Fibroblast of the conjunctiva (primary cell): ENCODE measurements at places on chromosomes 5 and 9.
A peak's percentile ranks its signal among the peaks of the same experiment; 100 is the strongest.

GRCh38 chr9:7315116-7315515 lies 484.5 kb downstream of the DMAC1 start:
- no peak for DNase-seq

GRCh38 chr5:110288766-110289511 lies 437.5 kb downstream of the TMEM232 start:
- DNase-seq, result peak; percentile 84

DNA sequence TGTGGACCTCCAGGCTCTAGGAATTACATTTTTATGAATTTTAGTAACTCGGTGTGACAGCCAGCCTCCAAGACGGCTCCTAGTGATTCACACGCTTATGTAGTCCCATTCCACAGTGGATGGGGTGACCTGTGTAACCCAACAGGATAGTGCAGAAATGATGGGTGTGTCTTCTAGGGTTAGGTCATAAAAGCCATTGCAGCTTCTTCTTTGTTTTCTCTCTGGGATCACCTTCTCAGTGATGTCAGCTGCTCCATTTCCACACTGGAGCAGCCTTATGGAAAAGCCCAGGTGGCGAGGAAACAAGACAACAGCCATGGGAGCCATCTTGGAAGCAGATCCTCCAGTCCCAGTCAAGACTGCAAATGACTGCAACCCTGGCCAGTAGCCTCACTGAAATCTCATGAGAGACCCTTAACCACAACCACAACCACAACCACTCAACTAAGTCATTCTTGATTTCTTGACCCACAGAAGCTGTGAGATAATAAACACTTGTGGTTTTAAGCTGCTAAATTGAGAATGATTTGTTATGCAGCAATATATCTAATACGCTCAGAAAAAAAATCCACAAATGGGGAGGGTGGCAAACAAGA lies 5.1 kb upstream of the GNPDA1 start:
- no peak for DNase-seq

DNA sequence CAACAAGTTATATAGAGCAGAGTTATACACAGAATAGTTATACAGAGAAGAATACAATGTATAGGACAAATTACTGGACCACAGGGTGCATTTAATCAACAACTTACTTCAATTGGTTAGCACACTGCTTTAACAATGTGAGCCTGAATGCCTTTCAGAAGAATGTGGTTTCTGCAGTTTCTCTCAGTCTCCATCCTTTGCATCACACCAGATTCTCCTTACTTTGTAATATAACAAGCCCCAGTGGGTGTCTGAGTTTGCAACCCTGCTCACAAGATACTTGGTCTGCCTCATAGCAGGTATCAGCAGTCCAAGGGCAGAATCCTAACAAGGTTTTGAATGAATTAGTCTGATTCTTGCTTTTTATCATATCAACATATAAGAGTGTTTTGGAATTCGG lies 114.6 kb downstream of the GABRB2 start:
- DNase-seq, result no peak

GRCh38 chr9:35322075-35322885 lies 160.5 kb downstream of the UNC13B start:
- no peak for DNase-seq

DNA sequence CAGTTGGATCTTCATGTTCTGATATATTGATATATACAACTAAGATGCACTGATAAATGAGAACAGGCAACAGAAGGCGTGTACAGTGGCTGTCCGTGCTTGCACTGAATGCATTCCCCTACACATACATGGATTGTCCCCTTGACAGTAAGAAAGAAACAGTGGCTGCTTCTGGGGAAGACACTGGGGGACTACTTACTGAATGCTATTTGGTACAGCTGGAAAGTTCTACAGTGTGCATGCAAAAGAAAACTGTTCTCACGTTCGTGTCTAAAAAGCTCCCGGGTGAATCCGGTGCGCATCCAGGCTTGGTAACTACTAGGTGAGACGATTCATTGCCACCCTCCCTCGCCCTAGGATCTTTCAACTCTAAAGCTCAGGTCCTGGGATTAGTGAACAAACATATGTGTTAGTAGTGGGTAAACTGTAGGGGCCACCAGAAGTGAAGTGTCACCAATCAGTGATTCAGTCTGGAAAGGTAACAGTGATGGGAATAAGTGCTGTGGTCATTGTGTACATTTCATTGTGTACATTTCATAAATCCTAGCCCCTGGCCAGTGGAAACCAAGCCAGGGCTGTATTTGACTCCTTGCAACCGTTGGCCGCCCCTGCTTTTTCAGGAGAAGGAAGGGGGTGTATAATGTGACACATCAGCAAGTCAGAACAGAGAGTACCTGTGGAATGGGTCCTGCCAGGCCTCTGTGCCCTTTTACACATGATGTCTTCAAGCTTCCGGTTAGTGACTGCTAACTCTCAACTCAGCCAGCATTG lies 46.3 kb upstream of the BOD1 start:
- DNase-seq, result no peak

GRCh38 chr5:137743031-137743640 lies 7.2 kb upstream of the KLHL3 start:
- peak; percentile 70 for DNase-seq

DNA sequence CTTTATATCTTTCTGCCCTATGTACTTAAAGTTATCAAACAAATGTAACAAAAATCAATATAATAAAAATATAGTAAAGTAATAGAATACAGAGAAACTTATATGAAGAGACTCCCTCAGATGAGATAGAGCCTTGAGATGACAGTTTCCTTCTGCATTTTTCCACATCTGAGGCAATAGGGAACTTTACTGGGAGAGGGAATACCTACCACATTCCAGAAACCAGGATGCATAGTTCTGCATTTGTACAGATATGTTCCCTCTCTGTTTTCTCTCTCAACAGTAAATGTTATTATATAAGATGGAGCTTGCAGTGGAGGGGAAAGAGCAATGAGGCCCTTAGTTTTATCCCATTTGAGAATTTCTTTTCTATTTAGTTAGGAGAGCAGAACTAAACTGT lies 109.6 kb upstream of the KCNN2 start:
- no peak for DNase-seq

GRCh38 chr5:103505581-103506305 lies 56.8 kb downstream of the NUDT12 start:
- DNase-seq, result peak; percentile 68

DNA sequence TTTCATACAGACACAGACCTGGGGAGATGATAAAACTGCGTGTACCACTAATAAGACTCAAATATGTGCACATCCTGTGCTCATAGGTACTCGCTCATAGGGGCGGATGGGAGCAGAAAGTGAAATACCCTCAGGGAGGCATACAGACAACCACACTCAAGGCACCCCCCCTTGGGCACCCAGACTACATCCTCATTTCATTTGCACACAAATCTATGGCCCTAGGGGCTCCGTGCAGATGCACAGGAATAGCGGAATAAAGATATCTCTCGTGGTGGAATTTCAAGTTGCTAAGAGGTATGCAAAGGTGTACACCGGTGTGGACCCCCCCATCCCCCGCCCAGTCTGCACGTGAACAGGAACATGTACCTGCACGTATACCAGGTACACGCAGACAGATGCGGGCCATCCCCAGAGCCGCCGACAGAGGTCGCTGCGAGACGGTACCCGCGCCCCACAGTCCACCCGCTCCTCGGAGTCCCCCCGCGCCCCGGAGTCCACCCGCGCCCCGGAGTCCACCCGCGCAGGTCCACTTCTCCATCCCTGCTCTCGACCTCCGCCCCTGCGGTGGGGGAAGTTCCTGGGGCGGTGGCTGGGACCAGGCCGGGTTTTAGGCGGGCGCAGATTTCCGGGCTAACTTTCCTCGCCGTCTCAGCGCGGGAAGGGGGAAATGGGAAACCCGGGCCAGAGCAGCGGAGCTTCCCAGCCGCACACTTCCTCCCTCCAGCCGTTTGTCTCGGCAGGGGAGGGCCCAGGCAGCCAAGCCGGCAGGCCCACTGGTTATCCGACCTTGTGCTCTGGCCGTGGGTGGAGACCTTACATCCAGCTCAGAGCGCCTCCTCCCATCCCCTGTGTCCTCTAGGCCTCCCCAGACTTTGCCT lies 1.0 kb upstream of the IL12B start:
- DNase-seq, result peak; percentile 35

GRCh38 chr5:123421773-123422172 lies 1.4 kb downstream of the CEP120 start:
- DNase-seq, result no peak
